Lung microvascular endothelial cell (primary cell): ENCODE measurements at places on chromosomes 16 and 17.
A peak's percentile ranks its signal among the peaks of the same experiment; 100 is the strongest.

- no peak for DNase-seq
Observed at GRCh38 chr17:82910041-82910481, 70.2 kb upstream of the ZNF750 start.

DNA sequence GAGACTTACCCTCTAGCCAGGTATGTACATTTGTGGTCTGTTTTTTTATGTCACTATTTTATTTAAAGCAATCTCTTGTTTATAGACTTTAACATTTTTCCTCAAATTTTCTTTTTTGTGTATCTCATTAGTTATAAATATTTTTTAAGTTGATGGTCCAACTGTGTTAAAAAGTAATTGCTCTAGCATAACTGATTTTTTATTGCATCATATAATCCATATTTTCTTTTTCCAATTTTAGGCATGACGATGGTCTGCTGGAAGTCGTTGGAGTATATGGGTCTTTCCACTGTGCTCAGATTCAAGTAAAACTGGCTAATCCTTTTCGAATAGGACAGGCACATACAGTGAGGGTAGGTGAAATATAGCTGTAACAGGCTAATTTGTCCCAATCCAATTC is 27.9 kb downstream of the DGKE start:
- no peak for DNase-seq

DNA sequence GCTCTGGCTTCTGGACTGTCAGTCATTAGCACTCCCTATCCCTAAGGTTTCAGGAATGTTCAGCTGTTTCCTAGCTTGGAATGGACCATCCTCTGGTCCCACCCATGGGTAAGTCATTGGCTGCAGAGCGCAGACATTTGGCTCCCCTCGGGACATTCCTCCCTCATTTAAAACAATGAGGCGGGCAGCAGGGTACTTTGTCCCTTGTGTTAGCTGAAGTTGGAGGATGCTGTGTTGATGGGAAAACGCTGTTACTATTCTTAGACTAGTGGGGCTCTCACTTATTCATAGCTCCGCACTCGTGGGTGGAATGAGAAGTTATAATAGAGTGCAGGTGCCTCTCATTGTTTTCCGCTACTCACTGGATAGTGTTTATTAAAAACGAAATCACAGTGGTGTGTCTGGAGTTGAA is 673.8 kb downstream of the WWOX start:
- DNase-seq = no peak

DNA sequence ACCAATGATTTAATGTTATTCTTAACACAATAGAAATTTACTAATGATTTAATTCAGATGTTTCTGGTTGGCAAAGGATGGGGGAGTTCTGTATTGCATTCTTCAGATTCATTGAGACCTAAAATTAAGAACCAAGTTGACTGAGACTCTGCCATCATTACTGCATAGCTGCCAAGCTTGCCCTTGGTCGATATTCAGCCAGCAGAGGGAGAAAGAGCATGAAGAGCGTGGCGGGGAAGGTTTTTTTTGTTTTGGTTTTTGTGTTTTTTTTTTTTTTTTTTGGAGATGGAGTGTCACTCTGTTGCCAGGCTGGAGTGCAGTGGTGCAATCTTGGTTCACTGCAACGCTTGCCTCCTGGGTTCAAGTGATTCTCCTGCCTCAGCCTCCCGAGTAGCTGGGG is 659.4 kb upstream of the EEF2KMT start:
- DNase-seq = no peak

- no peak for DNase-seq
Observed at GRCh38 chr17:41452281-41452680, 11.5 kb upstream of the KRT38 start.

DNA sequence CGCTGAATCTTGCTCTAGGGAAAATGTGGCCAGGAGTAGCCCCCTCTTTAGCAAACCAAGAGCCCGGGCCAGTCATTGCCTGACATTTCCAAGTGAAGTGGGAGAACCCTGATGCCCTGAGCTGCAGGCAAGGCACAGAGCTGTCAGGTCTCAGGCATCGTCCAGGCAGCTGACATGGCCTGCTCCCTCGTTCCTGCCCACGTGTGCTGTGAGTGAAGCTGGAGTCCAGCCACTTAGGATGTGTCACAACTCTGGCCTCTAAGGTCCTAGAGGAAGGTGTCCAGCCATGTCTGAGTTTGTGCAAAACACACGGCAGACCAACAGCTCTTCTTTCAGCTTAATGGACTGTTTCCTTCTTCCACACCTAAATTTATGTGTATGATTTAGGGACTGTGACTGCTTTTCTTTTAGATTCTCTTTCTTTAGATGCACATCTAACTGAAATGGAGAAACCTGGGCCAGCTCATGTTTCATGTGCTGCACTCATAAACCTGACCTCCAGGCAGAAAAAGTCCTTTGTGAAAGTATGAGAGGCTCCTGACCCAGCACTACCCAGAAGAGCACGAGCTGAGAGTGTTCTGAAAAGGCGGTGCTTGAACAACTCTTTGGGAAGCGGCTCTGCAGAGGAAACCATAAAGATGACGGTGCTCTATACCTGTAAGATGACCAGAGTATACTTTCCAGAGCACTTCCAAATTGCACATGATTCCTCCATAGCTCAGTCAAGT is 14.8 kb upstream of the LIMD2 start:
- DNase-seq = peak; percentile 75

- peak; percentile 50 for DNase-seq
Observed at GRCh38 chr17:37506678-37507077, 17.0 kb downstream of the DUSP14 start.

DNA sequence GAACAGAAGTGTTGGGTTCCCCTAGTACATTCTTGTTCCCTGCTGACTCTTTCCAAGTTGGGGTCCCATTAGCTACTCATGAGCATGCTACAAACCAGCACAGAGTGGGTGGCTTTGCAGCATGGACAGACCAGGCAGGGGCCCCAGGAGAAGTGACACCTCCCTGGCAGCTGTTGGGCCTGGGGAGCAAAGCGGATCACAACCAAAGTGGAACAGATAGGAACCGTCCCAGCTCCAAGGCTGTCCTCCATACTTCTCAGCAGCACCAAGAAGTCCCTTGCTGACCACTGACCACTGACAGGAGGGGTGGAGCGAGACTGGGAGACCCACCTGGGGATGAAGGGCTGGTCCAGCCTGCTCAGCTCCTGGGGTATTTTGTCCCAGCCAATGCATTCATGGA is 12.4 kb upstream of the GFAP start:
- DNase-seq = no peak

DNA sequence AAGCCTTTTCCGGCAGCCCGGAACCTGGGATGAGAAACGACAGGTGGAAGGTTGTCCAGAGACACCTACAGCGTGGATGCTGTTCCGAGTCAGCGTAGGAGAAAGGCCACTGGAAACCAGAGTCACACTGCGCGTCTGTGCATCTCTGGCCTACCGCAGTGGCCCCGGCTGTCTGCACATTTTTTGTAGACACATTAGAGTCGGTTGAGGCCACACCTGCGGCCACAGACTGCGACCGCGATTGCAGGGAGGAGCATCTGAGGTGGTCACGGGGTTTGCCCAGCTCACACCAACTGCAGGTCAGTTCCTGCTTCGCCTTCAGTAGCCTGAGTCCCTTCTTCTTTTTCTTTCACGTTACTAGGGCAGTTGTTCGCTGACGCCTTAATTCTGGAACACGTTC is 52.4 kb downstream of the WDR45B start:
- no peak for DNase-seq

DNA sequence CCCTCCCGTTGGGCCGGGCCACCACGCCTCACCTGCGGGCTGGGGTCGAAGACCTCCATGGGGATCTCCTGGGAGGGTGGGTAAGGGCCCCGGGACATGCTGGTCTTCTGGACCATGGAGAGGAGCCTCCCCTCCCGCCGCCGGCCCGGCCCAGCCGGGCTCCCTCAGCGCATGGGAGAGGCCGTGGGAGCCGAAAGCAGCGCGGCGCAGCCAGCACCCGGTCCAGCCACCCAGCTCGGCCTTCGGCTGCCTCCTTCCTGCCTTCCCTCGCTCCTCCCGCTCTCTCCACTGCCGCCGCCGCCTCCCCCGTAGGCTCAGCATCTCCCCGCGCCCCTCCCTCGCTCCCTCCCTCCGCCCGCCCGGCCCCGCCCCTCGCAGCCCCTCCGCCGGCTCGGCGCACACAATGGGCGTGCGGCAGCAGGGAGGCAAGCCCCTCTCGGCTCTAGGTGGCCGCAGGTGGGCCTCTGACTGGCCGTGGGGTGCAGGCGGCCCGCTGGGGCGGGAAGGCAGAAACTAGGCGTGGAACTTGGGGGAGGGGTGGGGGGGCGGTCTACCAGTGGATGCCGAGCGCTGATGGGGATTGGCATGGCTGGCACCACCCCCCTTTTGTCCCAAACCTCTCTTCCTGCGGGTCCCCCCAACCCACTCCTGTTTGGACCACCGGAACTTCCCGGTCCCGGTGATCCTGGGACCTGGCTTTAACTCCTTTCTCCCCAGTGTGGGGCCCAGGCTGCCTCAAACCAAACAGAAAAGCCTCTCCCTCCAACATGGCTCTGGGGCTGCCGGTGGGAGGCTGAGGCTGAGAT is at the start of gene CACNB1:
CACNB1 (minus strand) TSS at position 290 of the 806 bp plus-strand sequence; CDS start at position 116, 174 bp downstream.
- DNase-seq = peak; percentile 53

DNA sequence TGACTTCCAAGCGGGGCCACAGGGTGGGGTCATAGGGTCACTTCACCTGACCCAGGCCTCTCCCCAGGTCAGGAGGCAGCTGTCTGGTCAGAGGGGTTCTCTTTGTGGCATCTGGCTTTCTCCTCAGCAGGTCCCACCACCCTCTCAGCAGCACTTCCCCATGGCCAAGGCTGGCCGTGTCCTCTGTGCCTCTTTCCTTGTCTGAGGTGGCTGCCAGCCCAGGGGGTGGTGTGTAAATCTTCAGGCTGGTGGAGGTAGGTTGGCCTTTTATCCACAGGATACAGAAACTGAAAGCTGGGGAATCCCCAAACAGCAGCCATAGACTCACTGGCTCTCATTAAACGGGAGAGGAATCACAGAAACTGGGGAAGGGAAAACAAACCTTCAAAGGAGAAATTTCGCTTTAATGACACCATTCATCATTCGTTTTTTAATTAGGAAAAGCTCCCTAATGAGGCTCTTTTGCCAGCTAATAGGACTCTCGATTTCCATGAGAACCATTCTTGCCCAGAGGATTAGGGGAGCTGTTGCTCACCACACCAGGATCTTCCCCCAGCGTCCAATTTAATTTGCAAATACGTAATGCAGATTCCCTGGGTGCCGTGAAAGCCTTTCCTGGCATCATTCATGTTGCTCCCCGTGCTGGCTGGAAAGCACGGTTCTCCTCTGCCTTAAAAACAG is 18.0 kb downstream of the C17orf75 start:
- peak; percentile 51 for DNase-seq

DNA sequence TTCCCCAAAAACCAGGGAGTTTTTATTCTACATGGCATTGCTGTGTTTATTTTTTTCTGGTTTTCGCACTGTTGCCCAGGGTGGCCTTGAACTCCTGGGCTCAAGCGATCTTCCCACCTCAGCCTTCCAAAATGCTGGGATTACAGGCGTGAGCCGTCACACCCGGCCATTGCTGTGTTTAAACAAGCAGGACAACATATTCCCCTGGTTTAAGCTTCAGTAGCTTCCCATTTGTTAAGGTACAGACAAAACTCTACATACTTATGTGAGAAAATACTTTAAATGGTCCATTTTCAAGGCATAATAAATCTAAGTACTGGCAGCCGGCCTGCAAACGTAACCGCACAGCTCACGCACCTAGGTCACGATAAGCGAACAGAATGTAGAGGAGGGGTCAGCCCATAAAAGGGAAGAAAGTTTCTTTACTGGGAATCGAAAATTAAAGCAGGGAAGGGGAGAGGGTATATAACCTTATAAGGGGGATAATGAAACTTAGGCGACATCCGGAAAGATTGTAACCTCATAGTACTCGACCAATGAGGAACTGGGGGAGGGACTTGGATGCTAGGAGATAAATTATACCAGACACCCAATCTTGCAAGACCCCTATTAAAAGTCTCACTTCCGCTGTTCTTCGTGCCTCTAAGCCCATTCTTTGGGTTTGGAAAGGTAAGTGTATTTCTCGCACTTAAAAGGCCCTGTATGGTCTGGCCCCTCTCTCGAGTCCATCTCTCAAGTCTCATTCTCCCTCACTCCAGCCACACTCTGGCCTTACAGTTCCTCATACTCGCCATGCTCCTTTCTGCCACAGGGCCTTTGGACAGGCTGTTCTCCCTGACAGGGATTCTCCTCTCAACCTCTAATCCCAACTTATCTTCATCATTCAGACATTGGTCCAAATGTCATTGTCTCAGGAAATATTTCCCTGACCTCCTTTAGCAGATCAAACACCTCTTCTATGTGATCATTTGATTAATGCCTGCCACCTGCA is 59.2 kb downstream of the TEX14 start:
- no peak for DNase-seq

GRCh38 chr16:10037751-10038150 is 144.5 kb downstream of the GRIN2A start:
- no peak for DNase-seq

DNA sequence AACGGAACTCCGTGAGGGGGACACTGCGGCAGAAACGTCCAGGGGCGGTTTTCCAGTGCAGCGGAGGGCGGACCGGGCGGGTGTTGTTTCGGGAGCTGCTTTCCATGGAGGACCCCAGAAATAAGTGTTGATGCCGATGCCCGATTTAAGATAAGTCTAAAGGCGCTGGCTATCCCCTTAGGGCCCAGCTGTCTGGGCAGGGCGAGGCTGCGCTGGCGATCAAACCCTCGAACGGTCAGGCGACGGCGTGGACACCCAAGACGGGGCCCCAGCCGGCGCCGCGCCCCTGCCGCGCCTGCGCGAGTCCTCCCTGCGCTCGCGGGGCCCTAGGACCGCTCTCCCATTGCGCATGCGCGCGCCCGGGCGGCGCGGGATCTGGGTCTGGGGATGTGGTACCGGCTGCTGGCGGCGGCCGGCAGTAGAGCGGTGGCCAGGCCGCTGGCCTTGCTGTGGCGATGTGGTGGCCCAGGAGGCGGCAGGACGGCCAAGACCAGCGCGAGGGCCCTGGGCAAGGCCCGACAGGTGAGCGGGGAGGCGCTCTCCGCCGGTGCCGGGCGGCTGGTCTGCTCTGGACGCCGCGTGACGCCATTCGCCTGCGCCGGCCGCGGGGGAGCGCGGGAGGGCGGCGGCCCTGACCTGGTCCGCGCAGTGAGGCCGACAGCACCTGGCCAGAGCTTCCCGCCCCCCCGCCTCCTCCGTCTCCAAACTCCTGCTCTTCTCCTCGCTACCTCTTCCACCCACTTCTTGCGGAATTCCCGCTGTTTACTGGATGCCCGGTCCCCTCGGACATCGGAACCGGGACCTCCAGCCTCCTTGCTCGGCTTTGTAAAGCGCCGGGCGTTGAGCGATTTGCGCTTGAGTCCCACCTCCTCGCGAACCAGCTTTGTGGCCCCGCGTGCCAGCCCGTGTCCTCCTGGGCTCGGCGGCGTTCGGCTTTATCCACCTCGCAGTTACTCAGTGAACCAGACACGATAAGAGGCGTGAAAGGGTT is 24.0 kb downstream of the DEF8 start:
- peak; percentile 92 for DNase-seq

GRCh38 chr17:29210879-29211278 is 30.7 kb upstream of the MYO18A start:
- no peak for DNase-seq

DNA sequence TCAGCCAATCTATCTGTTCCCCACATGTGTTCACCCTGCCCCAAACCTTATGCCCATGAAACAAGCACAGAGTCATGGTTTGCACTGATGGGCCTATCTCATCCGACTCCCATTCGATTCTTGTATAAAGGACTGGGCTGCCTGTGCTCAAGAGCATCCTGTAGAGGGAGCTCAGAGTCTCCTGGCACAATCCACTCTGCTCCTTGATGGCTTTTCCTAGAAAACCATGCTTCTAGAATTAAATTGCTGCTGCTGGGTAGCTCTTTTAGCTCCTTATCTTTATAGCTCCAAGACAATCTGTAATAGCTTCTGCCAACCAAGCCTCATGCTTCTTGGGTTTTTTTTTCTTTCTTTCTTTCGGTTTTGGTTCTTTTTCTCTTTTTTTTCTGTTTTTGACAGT is 9.7 kb downstream of the ZNF19 start:
- DNase-seq = peak; percentile 41
